Stimulated activated CD4-positive, alpha-beta T cell treated with anti-CD3 and anti-CD28 coated beads, TNF-alpha, amount 100 ng/mL, for 1 hour (primary cell): ENCODE measurements at places on chromosomes 5 and 9.

GRCh38 chr5:172680921-172681320 is 39.9 kb downstream of the NEURL1B start:
- DNase-seq, result no peak

DNA sequence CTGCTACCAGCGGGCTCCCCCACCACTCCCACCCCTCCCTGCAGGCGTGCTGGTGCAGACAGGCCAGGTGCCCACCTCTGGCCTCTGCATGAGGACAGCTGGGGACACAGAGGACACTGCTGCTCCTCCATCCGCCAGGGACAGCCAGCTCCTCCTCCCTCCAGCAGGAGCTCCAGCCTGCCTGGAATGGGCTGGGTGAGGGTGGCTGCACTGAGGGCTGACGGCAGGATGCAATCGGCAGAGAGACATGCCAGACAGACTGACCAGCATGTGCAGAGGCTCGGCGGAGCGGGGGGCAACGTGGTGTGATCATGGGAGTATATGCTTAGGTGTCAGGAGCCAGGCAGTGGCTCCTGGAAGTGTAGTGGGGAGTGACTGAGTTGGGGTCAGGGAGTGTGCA is 68.4 kb downstream of the RASGEF1C start:
- no peak for DNase-seq

- DNase-seq, result no peak
Measured at GRCh38 chr9:19552282-19553105, 143.7 kb downstream of the ACER2 start.

DNA sequence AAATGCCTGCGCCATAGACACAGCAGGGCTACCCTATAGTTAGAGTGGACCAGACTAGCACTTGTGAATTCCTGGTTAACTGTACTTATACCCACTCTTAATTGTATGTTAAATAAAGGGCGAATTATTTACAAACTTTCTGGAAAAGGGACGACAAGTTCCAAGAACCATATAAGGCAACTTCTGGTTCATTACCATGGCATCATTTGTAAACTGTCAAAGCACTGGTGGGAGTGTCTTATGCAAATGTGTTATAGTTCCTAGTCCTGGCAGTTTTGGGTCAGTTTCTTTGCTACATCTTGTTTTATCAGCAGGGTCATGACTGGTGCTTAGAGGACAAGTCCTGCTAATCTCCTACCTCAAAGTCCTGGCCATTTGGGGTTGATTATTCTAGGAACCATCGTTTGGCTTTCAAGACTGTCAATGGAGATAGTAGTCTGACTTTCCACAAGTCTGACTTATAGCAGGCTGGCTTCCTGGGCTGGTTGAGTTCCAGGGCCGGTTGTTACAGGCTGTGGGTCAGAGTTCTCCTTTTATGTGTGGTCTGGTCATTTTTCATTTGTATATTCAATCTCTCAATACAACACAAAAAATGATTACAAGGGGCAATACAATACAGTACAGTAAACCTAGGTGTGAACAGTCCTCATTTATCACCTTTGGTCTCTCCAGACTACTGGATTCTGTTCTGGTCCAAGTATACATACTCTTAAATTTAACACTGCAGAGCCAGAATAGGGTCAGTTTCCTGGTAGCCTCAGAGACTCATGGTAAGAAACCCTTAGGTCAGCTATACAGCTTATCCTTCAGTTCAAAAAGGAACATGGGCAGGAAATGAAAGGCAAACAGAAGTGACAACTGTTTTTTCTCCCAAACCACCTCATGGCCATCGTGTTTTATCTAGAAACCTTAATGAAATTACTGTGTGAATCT is 8.3 kb upstream of the CFAP95 start:
- DNase-seq, result no peak

- no peak for DNase-seq
Measured at GRCh38 chr5:140182803-140183367, 7.9 kb downstream of the CYSTM1 start.

- no peak for DNase-seq
Measured at GRCh38 chr5:89440670-89441069, 557.7 kb upstream of the MEF2C start.

- no peak for DNase-seq
Measured at GRCh38 chr5:164375051-164375450, 869.6 kb downstream of the MAT2B start.

DNA sequence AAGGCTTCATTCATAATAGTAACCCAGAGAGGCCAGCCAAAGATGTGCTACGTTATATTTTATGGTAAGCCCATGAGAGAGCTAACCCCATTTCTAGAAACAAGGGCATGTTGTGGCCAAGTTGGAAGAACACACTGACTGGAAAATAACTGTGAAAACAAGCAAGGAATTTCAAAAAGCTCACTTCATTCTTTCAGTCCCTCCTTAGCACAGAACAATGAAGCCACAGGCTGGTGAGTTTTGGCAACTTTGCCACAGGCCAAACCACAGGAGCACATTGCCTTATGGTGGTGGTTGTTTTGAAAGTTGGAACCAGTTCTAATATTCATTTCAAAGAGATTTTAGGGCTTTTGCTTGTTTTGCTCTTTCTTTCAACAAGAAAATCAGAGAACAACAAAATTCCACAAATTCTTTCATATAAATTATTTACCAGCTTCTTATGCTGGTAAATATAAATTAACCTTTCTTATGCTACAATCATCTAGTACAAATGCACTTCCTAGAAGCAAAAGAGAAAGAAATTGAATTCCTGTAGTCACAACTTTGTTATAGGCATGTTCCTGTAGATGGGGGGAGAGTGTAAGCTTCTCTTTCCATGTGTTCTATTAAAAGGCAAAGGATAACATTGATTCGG is 225.4 kb upstream of the RFX3 start:
- DNase-seq, result no peak

GRCh38 chr9:135221576-135221950 is 134.1 kb downstream of the OLFM1 start:
- DNase-seq, result no peak

DNA sequence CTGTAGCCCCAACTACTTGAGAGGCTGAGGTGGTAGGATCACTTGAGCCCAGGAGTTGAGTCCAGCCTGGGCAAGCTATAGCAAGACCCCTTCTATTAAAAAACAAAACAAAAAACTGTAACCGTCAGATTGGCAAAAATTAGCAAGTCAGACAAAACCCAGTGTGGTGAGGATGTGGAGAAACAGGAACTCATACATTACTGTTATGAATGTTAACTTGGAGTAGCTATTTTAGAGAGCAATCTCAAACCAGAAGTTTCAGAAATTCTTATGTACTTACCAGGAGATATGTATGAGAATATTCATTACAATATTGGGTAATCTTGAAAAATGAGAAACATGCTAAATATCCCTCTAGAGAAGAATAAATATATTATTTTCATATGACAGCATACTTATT is 120.3 kb downstream of the INVS start:
- no peak for DNase-seq

- DNase-seq, result no peak
Measured at GRCh38 chr5:83177803-83178202, 100.5 kb downstream of the XRCC4 start.

GRCh38 chr5:77915346-77915745 is 139.2 kb upstream of the TBCA start:
- no peak for DNase-seq

DNA sequence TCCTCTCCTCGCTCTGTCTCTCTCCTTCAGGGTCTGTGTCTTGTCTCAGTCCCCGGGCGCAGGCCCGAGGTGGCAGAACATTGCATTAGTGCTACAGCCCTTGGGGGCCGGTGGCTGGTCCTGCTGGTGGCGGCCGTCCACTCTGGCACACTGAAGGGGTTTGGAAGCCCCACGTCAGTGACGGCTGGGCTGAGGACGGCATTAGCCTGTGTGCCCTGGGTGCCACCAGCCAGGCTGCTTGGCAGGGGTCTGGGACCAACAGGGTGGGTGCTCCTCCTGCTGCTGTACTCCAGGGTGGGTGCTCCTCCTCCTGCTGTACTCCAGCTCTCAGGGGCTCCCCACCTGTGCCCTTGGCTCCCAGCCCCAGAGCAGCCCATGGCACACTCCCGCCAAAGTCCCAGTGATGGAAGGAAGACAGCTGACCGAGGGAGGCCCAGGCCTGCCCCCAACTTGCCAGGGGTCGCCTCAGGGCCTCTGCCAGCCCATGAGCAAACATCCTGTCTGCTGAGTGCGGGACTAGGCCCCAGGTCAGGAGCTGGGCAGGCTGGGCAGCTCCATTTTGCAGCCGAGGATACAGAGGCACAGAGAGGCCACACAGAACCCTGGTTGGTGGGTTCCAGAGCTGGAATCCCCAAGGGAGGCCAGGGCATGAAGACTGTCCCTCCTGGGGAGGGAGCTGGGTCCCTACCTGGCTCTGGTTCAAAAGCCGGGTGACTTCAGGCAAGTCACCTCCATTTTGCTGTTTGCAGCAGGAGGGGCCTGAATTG is 27.3 kb downstream of the SARDH start:
- DNase-seq, result no peak

- DNase-seq, result no peak
Measured at GRCh38 chr5:42306287-42306686, 117.0 kb upstream of the GHR start.

- DNase-seq, result no peak
Measured at GRCh38 chr5:68732251-68732650, 361.6 kb upstream of the SLC30A5 start.

- no peak for DNase-seq
Measured at GRCh38 chr5:9604416-9604815, 25.7 kb downstream of the TAS2R1 start.

GRCh38 chr9:6946583-6947166 is 188.9 kb downstream of the KDM4C start:
- DNase-seq, result no peak

- DNase-seq, result no peak
Measured at GRCh38 chr5:55935371-55935770, 59.4 kb downstream of the IL6ST start.

DNA sequence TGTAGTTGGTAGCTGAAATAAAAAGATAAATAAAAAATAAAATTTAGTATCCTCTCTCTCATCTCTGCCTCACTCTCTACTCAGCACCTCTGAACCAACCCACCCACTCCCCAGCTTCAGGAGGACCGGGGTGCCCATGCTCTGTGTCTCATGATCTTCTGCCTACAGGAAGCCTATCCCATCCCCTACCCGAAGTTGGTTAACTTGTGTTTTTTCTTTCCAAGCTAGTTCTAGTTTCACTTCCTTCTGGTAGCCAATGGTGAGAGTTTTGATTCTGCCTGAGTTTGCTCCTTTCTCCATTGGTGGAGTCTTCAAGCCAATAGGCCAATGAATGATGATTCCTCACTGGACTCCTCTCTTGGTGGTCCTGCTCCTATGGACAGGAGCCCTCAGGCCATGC is 32.1 kb downstream of the SNX24 start:
- no peak for DNase-seq

DNA sequence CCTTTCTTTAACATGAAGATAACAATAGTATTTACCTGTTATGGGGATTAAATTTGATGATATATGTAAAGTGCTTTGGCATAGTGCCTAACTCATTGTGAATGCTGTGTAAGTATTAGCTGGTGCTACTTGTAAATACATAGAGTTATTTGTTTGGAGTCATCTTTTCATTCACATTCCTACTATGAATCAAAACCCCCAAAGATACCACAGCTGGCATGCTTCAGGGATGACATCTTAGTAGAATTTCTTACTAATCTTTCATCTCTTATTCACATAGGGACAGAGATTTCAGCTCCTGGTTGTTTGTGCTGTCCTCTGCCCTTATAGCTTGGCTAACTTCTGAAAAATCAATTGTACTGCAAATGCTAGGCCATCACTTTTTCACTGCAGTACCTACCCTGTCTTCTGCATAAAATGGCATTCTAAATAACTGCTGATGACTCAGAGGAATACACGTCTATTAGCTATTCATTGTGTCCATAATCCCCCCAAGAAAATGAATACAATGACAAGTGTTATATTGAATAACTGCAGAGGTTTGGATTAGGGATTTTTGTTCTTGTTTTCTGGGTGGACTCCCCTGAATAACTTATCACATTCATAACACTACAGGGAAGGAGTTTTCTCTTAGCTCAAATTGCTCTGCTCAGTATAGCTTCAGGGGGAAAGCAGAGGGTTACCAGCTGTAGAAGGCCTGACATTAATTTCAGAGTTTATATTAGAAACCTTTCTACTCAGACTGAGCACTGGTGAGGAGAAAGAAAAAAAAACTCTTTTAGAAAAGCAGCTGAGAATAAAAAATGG is 192.2 kb upstream of the C9orf72 start:
- DNase-seq, result no peak
